HT-29 (cell line): ENCODE measurements at places on chromosomes 1 and 21. TPM values are rescaled to one million over a fixed set of nuclear protein-coding genes. Genes with fewer than 3 reads are reported as not detected.

DNA sequence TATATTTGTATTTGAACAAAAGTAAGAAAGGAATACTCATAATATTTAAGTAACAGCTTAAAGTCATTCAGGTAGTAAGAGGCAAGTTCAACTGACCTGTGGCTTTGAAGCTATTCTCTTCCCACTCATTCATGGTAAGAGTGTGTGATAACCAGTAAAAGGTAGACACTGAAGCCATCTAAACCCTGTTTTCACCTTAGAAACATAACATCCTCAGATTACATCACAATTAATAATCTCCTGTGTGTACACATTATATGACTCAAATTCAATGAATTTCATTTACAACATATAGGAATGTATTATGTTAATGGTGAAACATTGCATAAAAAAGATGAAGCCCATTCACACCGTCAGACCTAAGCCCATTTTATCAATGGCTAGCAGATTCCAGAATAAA lies 364.8 kb upstream of the SNX7 start:
- no peak for DNase-seq

DNA sequence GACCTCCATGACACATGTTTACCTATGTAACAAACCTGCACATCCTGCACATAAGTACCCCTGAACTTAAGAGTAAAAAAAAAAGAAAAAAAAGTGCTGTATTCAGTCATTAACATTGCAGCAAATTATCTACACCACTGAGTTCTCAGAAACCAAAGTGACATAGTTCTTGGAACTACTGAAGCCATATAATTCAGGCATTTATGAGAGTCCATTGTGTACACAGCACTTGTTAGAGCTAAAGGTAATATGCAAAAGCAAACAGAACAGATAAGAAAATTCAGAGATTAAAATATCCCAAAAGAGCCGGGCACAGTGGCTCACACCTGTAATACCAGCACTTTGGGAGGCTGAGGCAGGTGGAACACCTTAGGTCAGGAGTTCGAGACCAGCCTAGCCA lies 38.0 kb downstream of the F5 start:
- DNase-seq, result no peak

- no peak for DNase-seq
Observed at GRCh38 chr1:161408429-161409052, 40.9 kb upstream of the CFAP126 start.

- no peak for DNase-seq
Observed at GRCh38 chr21:16834791-16835190, 678.1 kb upstream of the CXADR start.

The SLC44A5 gene
- total RNA-seq, result 2.8 and 3.3 TPM in 2 replicates

The PIAS3 gene
- 15.8 and 25.2 TPM in 2 replicates for total RNA-seq
